ENCODE measurements at places on chromosomes 16 and 17.
A peak's percentile ranks its signal among the peaks of the same experiment; 100 is the strongest.

DNA sequence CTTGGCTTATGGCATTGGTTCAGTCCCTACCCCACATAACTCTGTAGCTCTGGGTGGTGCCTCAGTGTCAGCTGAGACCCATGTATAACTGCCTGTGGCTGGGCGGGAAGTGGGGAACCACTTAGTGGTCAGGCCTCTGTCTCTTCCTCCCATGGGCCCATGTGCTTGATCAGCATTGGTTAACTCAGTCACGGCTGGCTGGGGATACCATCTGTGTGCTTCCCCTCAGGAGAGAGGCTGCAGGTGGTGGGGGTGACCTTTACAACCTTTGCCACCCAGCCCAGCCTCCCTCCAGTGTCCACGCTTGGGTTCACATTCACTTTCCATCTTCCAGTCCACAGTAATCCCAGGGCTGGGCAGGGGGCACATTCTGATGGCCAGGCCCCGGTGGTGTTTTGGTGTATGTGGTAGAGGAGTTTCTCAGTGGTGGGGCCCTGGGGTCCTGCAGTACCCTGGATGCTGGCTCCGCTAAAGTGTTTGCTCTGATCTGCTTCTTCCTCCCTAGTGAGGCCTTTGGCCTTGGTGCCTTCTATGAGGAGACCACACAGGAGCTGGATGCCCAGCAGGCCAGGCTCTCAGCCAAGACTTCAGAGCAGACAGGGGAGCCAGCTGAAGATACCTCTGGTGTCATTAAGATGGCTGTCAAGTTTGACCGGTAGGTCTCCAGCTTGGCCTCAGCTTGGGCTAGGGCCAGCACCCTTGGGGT, 10.2 kb upstream of the NFATC3 start:
- peak; percentile 32 for DNase-seq

- no peak for DNase-seq
Observed at GRCh38 chr17:45332505-45332904, 15.7 kb upstream of the MAP3K14 start.

DNA sequence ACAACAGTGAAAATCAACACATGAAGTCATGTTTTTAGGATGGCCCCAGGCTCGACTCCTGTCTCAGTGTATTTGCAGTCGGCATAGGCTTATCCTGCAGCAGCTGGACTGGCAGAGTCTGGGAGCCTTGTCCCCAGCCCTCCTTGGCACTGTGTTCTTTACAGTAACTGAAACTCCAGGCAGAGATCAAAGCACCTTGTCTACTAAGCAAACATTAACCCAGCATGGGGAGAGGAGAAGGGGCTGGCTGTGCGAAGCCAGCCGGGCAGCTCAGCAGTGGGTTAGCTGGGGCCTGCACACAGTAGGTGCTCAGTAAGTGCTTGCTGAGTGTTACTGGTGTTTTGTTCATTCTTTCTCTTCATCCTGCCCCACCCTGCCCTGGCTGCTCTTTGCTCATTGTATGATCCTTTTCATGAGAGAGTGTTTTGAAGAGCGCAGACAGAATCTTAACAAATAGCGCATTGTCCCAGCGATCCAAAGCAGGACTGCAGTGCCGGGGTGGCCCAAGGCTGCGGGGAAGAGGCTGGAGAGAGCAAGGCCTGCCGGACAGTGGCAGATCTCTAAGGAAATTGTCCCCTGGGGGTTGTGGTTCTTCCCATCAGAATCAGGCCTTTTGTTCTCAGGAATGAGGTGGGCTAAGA, 23.5 kb upstream of the ITGB4 start:
- DNase-seq = no peak

DNA sequence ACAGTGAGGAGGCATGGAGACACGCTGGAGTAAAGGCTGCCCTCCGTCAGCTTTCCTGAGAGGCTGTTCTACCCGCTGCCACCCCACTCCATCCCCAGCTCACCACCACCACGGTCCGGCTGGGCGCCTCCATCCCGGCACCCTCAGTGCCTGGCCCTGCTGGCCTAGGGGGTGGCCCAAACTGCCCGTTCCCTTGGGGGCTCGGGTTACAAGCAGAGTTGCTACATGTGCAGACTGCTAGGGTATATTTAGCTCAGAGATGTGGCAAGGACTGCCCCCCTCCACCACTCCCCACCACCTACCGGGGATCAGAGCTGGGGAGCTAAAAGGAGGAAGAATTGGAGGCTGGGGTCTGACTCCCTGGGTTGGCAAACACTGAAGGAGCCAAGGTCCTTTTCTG, 4.1 kb downstream of the CACNB1 start:
- no peak for DNase-seq

GRCh38 chr16:26993963-26994362, 72.8 kb upstream of the C16orf82 start:
- DNase-seq = no peak

DNA sequence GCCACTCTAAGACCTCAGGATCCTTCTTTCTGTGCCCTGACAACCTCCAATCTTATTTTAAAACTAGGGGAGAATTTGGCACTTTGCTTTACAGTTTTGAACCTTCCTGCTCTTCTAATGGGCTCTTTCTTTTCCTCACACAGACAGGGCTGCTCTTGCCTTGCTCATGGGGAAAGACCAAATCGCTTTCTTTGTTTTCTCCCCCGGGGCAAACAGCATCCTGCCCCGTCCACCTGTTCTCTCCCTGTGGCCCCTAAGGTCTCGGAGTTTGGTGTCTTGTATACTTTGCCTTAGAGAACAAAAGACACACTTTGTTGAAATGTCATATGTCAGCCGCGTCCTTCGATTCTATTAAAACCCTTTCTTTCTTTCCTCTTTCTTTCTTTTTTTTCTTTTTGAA, 306.7 kb upstream of the SALL1 start:
- no peak for DNase-seq

DNA sequence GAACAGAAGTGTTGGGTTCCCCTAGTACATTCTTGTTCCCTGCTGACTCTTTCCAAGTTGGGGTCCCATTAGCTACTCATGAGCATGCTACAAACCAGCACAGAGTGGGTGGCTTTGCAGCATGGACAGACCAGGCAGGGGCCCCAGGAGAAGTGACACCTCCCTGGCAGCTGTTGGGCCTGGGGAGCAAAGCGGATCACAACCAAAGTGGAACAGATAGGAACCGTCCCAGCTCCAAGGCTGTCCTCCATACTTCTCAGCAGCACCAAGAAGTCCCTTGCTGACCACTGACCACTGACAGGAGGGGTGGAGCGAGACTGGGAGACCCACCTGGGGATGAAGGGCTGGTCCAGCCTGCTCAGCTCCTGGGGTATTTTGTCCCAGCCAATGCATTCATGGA, 12.4 kb upstream of the GFAP start:
- DNase-seq = no peak

GRCh38 chr17:55965051-55965450, 188.2 kb upstream of the ANKFN1 start:
- DNase-seq = no peak

DNA sequence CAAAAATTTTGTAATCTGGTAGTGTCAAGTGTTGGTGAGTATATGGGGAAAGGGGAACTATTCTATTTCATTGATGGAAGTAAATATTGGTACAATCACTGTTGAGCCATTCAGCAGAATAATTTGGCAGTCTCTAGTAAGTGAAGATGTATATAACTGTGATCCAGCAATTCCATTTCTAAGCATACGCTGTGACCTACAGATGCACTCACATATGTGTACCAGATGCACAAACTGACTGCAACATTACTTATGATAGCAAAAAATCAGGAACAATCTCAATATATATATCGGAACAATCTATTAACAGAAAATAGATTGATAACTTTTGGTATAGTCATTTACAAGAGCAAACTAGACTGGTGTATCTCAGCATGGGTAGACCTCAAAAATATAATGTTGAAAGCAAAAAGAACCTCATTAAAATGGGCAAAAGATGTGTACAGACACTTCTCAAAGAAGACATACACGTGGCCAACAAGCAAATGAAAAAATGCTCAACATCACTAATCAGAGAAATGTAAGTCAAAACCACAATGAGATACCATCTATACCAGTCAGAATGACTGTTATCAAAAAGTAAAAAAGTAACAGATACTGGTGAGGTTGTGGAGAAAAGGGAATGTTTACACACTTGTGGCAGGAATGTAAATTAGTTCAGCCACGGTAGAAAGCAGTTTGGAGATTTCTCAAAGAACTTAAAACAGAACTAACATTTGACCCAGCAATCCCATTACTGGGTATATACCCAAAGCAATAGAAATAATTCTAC, 20.7 kb downstream of the ADAP2 start:
- DNase-seq = no peak

DNA sequence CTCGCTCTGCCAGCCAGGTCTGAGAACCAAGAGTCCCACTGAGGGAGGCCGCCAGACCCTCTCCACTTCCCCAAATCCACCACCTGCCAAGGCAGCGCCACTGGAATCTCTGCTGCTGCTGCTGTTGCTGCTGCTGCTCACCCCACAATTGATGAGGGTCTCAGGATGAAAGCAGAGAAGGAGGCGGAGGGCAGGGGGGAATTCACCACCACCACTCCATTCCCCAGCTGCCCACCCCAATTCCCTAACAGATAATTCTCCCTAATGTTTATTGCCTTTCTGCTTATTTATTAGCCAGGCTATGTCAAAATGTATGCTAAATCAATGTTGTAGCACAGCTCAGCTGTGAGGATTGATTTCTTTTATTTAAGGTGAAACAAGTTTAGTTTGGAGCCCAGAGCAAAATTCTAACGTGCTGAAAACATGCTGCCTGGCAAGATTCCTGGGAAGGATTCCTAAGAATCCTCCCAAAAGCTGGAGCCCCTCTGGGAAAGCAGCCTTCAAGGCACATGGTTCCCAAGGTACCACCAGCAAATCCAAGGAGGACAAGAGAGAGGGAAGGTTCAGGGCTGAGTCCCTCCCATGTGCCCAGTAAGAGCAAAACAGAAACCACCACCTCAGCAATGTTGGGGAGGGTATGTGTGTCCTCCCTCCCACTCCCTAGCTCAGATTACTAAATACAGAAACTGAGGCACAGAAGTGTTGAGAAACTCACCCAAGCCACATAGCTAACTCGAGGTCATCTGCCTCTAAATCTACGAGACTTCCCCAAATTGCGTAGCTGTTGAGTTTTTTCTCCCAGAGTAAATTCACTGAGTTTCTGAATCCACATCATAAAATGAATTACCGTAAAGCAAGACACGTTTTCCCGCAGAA, 12.2 kb upstream of the CDH5 start:
- no peak for DNase-seq

DNA sequence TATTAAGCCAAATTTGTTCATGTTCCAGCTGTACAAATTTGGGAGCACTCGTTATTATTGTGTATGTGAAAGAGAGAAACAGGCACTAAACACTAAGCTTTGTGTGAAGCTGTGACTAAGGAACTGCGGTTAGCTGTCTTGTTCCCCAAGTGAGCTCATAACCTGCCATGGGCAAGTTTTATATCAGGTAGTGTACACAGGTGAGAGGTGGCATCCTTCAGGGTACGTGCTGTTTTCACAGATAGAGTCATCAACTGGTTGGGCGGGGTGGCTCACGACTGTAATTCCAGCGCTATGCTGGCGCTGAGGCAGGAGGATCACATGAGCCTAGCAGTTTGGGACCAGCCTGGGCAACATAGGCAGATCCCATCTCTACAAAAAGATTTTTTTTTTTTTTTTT, 2.8 kb downstream of the DNAJA3 start:
- DNase-seq = no peak

DNA sequence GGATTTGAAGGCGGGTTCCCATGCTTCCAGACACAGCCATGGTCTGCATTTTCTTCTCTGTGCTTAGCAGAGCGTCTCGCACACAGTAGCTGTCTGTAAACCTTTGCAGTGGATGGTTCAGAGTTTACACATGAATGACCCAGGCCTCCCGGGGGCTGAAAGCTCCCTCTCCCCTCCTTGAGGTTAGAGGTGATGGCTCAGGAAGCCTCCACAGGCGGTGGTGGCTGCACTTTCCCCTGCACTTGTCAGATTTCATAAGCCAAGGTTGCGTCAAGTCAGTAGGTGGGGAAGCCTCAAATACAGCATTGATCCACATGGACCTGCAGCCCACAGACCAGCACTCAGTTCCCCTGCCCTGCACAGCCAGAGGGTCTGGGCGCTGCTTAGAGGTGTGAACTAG, 211.9 kb downstream of the KATNIP start:
- no peak for DNase-seq

DNA sequence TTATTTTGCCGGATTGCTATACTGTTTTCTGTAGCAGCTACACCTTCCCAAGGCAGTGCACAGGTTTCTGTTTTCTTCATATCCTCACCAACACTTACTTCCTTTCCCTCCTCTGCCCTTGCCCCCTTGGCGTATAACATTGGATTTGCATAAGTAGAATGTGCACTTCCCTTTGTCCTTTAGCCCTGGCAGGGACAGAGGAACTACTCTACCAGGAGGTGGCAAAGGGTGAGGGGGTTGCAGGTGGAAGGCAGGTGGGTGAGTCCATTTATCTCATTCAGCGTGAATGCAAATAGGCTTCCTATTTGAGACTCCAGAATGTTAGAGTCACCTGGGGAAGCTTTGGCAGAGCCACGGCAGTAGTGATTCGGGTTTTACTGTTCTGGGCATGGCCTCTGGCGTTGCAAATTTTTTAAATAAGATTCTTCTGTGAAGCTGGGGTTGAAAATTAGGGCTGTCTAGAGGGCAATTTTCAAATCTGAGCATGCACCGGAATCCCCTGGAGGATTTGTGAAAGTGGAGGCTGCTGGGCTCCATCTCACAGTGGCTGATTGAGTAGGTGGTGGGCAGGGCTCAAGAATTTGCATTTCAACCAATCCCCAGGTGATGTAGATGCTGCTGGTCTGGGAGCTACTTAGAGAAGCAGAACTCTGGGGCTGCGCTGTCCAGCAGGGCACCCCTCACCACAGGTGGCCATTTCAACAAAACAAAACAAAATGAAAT, 84.7 kb downstream of the PLCG2 start:
- no peak for DNase-seq

- no peak for DNase-seq
Observed at GRCh38 chr16:66254106-66254505, 112.4 kb upstream of the CDH5 start.

GRCh38 chr16:14077918-14078317, 6.8 kb downstream of the MRTFB start:
- no peak for DNase-seq

DNA sequence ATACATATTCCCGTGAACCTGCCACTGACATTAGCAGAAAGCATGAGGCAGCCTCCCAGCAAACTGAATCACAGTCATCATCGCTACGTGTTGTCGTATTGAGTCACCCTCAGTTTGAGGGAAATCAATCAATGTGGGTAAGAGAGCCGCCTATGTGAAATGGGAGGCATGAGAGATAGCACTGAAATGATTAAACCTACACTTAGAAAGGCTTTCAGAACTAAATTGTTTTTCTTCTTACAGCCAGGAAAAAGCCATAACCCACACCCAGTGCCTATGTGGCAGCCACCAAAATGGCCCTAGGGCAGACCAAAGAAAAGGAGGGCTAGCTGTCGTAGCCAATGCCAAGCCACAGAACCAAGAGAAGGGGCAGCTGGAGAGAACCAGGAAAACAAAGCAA, 90.5 kb downstream of the ADAMTS18 start:
- no peak for DNase-seq

GRCh38 chr17:40478486-40478885, 22.9 kb downstream of the TNS4 start:
- DNase-seq = no peak

GRCh38 chr17:40487371-40488020, 13.9 kb downstream of the TNS4 start:
- DNase-seq = no peak

- no peak for DNase-seq
Observed at GRCh38 chr17:18235743-18236256, 10.4 kb downstream of the LLGL1 start.
